Urinary bladder (tissue), 4 donors: ENCODE measurements at places on chromosomes 7 and 10. TPM values are rescaled to one million over a fixed set of nuclear protein-coding genes. Genes with fewer than 3 reads are reported as not detected.

GRCh38 chr7:5584096-5584495, 160.5 kb upstream of the TNRC18 start:
- no peak for DNase-seq

GRCh38 chr7:107684947-107685463, 24.4 kb downstream of the SLC26A4 start:
- no peak for DNase-seq

- no peak for DNase-seq
Observed at GRCh38 chr7:18200266-18200665, 172.6 kb upstream of the PRPS1L1 start.

DNA sequence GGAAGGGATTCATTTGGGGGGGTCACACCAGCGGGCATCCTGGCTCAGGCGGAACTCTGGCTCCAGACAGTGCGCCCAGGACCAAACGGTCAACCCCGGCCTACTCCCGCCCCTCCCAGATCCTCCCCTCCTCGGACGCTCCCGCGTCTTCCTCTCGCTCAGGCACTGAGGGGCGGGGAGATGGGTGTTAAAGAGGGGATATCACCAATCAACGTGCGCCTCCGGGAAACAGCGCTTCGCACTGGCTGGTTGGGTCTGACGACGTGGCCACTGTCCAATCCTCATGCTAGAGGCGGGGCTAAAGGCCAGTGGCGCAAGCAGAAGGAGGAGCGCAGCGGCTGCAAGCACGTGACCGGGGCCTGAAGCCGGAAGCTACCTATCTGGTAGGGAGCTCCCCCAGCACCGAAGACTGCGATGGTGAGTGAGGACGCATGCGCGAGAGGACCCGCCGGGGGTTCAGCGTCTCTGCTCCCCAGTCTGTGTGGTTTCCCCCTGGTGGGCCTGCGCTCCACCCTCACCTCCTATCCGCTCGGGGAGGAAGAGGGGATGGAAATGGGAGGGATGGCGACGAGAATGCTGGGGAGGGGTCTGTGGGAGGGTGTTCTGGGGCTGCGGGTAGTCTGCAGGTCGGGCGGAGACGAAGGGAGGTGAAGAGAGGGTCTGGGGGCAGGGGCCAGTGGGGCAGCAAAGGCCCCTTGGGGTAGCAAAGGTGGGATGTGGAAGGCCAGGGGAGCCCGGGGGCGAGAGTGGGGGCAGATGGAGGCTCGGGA, at the start of gene LAMTOR4:
Gene LAMTOR4, plus strand, starts transcription at position 360 of the 770 bp plus-strand sequence. Its CDS starts 55 bp downstream, at position 415.
- peak; percentile 96 for DNase-seq

DNA sequence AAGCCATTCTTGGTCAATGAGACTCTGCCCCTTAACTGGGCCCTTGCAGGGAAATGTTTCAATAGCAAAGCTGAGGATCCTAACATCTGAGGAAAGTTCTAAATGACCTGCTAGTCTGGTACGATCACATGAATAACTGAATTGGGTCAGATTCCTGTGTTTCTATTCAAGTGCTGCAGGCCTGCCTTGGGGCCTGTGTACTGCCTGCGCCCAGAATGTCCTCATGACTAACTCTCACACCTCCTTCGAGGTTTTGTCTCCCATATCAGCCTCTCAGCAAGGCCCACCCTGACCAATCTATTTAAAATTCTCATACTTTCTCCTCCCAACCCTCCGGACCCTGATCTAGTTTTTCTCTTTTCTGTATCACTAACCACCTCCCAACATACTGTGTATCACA, 4.4 kb downstream of the JAZF1 start:
- no peak for DNase-seq

DNA sequence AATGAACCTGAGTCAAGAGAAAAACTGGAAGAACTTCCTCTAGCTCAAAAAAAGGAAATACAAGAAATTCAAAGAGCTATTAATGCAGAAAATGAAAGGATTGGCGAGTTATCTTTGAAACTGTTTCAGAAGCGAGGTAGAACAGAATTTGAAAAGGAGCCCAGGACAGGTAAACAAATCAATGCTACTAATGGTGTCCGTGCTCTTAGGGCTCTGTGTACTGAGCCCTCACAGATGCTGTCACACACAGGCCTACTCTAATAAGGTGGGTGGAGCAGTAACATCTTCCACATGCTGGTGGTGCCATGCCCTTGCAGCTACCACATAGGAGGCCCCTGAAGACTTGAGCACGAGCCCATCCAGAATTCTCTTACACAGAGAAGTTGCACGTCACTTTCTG, 46.1 kb downstream of the DYNC2I1 start:
- no peak for DNase-seq

DNA sequence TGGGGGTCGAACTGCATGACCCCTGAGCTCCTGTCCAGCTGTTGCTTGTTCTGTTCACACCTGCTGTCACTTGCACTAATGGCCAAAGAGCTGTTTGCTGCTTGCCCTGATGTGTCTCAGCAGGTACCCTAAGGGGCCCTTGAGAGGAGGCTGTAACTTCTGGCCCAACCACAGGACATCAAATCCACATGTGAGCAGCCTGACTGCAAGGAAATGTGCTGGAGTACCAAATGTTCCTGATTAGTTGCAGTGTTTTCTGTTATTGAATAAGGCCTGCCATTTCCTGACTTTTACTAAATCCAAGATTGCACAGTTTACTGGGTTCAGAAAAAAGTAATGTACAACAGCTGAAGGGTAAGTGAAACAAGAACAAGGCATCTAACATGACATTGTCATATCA, 91.7 kb upstream of the IL6 start:
- no peak for DNase-seq

DNA sequence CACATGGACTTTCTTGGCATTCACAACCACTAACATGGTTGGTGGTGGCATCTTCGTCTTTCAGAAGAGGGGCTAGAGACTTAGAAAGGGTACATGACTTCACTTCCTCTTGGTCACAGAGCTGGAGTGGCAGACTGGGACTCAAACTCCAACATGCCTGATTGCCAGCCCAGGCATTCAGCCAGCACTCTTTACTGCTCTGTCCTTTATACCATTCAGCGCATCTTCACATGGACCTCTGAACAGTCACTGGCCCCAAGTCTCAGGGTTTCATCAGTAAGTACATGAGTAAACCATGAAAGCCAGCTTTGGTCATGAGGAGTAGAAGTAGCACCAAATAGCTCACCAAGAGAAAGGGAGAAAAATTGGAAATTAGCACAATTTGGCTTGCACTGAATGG, 148.4 kb upstream of the KLF14 start:
- no peak for DNase-seq

DNA sequence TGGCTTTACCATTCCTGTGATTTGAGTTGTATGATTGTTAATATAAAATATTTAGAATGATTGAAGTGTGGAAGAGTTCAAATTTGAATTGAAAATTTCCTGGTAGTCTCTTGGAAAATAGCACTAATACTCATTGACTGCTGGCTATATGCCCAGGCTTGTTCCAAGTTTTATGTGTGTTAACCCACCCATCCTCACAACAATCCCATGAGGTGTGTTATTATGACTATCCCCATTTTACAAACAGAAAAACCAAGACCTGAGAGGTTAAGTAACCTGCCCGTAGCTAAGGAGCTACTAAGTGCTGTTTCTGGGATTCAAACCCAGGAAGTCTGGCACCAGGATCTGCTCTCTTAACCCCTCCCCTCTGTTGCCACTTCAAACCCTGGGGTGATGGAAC, 213.9 kb downstream of the CREB5 start:
- no peak for DNase-seq

- DNase-seq: no peak
Observed at GRCh38 chr10:46294641-46295220, 7.9 kb downstream of the ANTXRL start.

DNA sequence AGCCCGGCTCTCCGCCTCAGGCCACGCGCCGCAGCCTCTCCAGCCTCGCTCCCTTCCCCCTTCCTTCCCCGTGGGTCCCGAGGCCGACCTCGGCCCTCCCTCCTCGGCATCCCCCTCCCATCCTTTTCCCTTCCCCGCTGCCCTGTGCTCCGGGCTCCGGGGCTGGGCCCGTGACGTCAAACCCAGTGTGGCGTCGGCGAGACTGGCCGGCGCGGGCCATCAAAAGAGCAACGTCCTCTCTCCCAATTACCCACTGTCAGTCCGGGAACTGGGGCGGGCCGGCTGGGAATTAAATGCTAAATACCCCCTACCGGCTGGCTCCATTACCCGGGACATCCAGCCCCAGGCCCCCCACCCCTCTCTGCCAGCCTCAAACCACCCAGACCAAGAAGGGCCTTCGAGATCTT, 2.6 kb upstream of the GATA3 start:
- DNase-seq: peak; percentile 71

DNA sequence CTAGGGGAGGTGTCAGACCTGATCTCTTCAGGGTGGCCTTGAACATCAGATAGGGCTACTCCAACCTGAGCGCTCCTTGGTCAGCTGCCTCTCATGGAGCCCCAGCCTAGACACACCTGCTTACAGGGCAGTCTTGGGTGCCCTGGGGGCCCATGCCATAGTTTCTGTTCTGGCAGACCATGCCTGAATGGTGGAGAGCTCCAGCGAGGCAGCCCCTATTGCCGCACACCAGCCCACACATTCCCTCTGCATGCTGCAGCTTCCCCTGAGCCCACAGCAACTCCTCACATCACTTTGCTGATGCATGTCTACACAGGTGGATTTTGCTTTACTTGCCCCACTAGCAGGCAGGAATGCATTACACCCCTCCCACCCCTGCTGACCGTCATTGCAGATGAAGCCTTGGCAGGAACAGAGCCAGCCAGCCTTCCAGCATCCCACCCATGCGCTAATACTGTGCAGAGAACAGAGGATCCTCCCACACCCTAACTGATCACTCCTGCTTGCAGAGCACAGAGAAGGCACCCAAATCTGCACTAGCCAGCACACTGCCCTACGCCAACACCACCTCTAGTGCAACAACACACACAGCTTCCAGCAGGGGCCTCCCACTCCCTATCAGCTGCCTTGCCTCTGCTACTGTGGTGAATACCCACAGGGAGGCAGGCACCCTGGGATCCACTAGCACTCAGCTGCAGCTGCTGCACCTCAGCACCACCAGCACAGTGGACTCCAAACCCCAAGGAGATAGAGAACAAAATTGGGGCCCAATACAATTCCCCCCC, 43.0 kb upstream of the GRM3 start:
- DNase-seq: no peak

GRCh38 chr10:52759154-52759553, 13.4 kb downstream of the MBL2 start:
- DNase-seq: no peak

GRCh38 chr10:6211671-6212635, 9.2 kb downstream of the PFKFB3 start:
- no peak for DNase-seq

DNA sequence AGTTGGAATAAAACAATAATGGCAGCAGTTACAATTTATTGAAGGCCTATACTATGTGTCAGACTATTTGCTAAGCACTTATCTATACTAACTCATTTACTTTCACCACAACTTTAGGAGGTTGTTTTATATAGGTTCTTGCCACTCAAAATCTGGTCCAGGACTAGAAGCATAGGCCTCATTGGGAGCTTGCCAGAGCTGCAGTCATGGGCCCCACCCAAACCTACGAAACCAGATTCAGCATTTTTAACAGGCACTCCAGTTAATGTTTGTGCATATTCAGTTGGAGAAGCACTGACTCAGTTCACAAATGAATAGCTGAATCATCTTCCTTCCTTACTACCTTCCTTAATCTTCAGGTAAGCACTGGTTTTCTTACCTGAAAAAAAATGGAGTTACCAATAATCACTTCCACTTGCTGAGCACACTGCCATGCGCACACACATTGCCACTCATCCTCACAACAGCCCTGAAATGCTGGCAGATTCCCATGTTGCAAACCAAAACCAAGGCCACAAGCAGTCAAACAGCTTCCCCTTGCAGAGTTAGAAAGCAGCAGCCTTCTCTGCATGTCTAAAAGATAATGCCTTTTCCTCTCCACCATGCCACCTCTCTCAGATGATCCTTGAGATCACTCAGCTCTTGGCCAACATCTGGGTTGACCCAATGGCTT, 122.4 kb downstream of the SLC16A9 start:
- no peak for DNase-seq

- DNase-seq: no peak
Observed at GRCh38 chr7:157488281-157488680, 151.5 kb downstream of the DNAJB6 start.

- no peak for DNase-seq
Observed at GRCh38 chr7:121244120-121244870, 84.5 kb upstream of the WNT16 start.

DNA sequence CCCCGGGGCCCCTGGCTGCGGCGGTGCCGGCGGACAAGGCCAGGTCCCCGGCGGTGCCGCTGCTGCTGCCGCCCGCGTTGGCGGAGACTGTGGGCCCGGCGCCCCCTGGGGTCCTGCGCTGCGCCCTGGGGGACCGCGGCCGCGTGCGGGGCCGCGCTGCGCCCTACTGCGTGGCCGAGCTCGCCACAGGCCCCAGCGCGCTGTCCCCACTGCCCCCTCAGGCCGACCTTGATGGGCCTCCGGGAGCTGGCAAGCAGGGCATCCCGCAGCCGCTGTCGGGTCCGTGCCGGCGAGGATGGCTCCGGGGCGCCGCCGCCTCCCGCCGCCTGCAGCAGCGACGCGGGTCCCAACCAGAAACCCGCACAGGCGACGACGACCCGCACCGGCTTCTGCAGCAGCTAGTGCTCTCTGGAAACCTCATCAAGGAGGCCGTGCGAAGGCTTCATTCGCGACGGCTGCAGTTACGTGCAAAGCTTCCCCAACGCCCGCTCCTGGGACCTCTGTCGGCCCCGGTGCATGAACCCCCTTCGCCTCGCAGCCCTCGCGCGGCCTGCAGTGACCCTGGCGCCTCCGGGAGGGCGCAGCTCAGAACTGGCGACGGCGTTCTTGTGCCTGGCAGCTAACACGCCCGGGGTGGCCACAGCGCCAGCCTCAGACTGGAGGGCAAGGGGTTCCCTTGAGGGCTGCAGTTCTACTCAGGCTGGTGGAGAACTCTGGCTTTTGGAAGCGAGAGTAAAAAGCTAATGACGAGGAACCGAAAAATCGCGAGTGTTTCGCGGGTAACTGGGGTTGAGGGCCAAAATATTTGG, 804 bp downstream of the FRAT1 start:
- no peak for DNase-seq

- no peak for DNase-seq
Observed at GRCh38 chr10:124869941-124870340, 68.3 kb downstream of the ABRAXAS2 start.

- no peak for DNase-seq
Observed at GRCh38 chr7:125450749-125451148, 521.1 kb upstream of the POT1 start.

- DNase-seq: no peak
Observed at GRCh38 chr7:26197153-26198115, 3.1 kb downstream of the HNRNPA2B1 start.

Gene KNDC1
- 1.2 TPM for total RNA-seq

Gene ASIC3
- total RNA-seq: 1.1 TPM

Gene DOCK1
- 132 TPM for total RNA-seq

Gene NPTX2
- total RNA-seq: 7.2 TPM

Gene PKD1L1
- total RNA-seq: 1.3 TPM

Gene XRCC2
- total RNA-seq: 6.0 TPM

Gene ANXA11
- total RNA-seq: 41.8 TPM

Gene FRMD4A
- total RNA-seq: 32.9 TPM

Gene HNRNPH3
- total RNA-seq: 54.2 TPM

Gene ASB15
- total RNA-seq: 0.11 TPM

Gene AFAP1L2
- 32.6 TPM for total RNA-seq

Gene CTNNA3
- 26.1 TPM for total RNA-seq

Gene PLEKHS1
- total RNA-seq: 0.42 TPM

Gene SH2D4B
- 0.16 TPM for total RNA-seq
